Stimulated activated CD8-positive, alpha-beta memory T cell treated with anti-CD3 and anti-CD28 coated beads, Interleukin-4, amount 100 ng/mL, for 1 hour (primary cell): ENCODE measurements at places on chromosomes 4 and X.

DNA sequence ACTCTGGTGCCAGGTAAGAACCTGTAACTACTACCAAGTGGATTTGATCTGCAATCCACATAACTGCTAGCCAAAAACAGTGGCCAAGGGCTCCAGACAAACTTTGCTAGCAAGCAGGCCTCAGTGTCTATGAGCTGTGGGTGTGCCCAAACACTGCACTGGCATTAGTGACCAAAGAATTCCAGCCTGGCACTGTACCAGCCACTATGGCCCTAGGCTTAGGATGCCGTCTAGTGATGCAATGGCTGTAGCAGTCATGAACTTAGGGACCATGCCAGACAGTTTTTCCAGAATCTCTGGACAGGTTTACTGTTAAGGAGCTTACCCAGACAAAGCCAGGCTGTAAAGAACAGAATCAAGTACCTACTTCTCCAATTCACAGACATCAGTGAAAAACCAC lies 33.7 kb upstream of the PRR27 start:
- no peak for DNase-seq

DNA sequence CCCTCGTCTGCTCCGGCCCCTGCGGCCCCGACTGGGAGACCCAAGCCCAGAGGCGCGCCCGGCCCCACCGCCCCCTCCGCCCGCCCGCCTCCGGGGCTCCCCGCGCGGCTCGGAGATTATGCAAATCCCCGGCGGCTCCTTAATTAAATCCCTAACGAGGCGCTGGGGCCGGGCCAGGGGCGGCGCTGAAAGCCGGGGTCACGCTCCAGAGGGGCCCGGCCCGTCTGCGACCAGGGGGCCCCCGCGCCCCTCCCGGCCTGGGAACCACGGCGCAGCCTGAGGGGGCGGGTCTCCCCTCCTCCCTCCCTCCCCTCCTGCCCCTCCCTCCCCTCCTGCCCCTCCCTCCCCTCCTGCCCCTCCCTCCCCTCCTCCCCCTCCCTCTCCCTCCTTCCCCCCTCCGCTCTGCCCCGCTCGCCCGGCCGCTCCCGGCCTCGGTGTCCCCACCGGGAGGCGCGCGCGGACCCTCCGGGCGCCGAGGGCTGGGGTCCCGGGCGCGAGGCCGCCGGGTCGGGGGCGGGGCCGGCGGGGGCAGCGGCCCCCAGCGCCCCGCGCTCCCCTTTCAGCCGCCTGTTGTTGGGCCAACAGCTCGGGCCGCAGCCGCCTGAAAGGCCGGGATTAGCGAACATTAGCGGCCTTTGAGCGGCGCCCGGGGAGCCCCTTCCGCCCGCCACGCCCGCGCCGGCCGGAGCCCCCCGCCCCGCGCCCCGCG lies 25.9 kb upstream of the FGFR3 start:
- no peak for DNase-seq

GRCh38 chrX:65601530-65602220 lies 65.8 kb upstream of the MSN start:
- no peak for DNase-seq

DNA sequence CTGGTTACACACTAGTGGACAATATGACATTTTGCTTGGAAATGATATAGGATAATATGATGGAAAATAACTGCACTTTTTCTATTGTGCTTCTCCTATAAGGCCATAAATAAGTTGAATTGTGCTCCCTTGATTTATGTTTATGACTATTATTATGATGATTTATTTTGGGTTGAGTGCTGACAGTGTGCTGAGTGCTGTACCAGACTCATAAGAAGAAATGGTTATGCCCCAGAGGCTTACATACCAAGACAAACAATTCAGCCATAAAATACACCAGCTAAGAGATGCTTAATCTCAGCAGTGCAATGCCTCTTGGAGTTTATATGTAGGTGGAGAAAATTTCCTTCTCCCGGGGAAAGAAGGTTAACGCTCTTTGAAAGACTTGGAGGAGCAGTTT lies 199.8 kb upstream of the NOCT start:
- no peak for DNase-seq

- DNase-seq = no peak
Observed at GRCh38 chrX:153925739-153926551, at the start of gene ARHGAP4. Gene ARHGAP4, minus strand, starts transcription at chrX:153926264. Its CDS starts 62 bp downstream, at chrX:153926202.

DNA sequence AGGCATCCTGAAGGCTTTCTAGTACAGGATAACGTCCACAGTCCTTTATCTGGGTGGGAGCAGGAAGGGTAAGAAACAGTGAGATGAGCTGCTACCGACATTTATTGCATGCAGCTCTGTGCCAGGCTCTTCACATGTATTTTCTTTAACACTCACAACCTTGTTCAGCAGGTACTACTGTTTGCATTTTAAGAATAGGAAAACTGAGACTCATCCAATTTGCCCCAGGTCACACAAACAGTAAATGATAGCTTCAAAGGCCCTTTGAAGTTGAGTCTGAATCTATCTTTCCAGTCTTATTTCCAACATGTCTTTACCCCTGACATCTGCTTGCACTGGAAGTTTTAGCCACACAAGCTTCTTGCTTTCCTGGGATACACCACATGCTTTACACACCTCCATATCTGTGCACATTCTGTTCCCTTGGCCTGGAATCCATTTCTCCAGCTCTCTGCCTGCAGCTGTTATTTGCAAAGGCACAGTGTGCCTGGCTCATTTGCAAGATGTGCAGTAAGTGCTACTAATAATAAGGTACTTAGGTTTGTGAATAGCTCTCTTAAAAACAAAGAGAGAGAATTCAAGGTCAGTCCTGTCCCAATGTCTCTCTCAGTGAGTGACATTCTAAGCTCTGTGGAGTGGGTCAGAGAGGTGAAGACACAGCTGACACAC lies 61.2 kb downstream of the METTL14 start:
- DNase-seq = no peak

GRCh38 chr4:158155656-158156356 lies 17.0 kb downstream of the GASK1B start:
- DNase-seq = no peak

DNA sequence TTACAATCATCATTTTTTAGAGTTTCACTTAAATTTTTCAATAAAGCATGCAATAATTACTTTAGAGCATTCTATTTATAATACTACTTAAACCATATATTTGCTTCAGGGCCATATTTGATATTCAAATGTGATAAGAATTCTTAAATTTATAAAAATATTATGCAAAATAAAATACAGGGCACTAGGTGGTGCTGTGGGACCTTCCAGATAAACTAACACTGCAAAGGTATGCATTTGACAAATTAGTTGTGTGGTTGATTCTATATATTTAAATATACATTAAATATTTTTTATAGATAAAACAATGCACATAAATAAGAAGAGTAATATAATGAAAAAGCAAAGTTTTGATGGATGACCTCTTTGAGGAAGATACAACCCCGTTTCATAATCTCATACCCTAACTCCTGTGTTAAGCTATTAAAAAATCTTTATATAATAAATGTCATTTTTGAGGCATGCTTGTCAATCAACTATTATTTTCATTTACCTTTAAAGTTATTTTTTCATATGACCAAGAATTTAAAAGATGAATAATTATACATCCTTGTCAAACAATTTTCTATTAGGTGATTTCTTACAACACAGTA lies 128.4 kb downstream of the REELD1 start:
- no peak for DNase-seq

DNA sequence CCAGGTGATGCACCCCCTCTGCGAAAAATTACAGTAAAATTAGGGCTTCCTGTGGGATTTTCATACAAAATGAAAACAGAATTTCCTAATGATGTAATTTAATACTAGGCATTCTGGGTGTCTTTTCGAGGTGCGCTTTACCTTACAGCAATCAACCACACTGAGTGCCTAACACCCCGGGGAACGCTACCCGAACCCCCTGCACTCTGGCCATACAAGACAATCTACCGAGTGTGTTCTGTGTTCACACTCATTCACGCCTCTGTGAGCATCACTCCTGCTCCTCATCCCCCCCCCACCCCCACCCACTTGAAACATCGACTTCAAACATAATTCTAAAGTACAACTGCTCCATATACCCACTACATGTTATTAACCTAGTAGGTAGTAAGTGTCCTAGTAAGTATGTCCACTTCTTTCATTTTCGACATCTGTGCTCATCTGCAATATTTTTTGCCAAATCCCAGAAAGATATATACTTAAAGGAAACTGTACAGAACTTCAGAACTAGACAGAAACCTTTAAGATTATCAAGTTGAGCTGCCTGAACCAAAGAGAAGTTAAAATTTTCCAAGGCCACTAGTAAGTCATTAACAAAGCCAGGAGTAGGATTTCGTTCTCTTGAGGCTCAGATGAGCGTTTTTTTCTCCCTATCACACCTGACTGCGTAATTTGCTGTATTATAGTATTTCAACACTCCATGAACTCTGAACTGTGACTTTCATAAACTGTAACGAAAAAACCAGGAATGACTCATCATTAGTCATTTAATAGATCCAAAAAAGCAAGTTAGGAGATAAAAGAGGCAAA lies 80.0 kb downstream of the FAT1 start:
- DNase-seq = no peak

- no peak for DNase-seq
Observed at GRCh38 chrX:121000589-121000988, 15.0 kb upstream of the CT47A1 start.

GRCh38 chrX:145393702-145394235 lies 146.5 kb downstream of the SPANXN1 start:
- no peak for DNase-seq

DNA sequence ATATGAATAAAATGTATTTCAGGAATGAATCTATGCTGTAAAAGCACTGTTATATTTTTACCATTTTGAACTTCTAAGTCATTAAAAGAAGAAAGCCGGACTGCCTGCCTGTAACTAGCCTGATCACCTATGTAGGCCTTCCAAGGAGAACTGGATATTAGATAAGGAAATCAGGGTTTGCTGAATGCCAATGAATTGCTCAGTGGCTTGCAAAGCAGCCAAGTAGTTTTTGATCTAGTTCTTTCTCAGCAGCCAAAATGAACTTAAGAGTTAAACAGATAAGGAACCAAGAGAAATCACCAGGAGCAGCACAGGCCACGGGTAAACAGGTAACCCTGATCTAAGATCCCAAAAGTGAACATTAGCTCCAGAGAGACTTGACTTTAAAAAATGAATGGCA lies 3.3 kb downstream of the ANXA5 start:
- DNase-seq = no peak

- no peak for DNase-seq
Observed at GRCh38 chr4:39700554-39700953, 2.6 kb downstream of the UBE2K start.

DNA sequence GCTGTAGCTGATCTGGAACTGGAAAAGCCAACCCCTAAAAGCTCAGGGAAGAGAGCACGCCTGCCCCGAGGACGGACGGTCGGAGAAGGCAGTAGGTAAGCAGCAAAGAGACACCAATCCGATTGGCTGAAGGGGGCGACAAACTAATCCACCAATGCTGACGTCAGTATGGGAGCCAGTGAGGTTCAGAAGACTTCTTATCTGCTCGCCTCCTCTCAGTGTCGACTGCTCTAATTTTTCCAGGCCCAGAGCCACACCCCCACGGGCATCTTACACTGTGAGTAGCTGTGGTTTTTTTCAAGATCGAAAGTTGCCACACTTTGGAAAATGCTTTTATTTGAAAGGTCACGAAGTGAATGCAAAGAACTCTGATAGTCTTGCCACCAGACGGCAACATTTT lies at the start of gene DCAF8L1:
TSS of gene DCAF8L1 (minus strand) at position 101 of the 400 bp plus-strand sequence. CDS start 115 bp downstream, outside the sequence.
- DNase-seq = no peak

- DNase-seq = no peak
Observed at GRCh38 chr4:35364321-35364870, 879.9 kb downstream of the ARAP2 start.

DNA sequence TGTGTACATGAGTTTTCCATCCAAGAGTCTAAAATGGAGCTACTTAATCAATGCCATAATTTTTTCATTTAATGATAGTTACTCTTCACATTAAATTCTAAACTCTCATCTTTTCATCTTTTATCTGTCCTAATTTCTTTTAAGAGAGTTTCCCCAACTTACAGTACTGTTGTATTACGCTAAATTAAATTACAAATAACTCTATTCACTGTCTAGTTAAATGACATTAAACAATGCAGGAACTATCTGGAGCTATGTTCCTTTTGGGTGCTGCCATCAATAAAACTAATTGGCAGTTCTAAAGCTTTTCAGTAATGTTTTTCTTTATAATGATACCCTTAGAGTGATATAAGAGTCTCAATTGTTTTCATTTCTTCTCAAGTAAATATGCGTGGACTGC lies 227.6 kb downstream of the ANKRD50 start:
- DNase-seq = no peak

GRCh38 chr4:174475528-174475927 lies 46.8 kb downstream of the HPGD start:
- no peak for DNase-seq

- DNase-seq = no peak
Observed at GRCh38 chr4:173449380-173449717, 50.4 kb upstream of the SCRG1 start.

GRCh38 chr4:19438233-19438632 lies 813.5 kb upstream of the SLIT2 start:
- no peak for DNase-seq

DNA sequence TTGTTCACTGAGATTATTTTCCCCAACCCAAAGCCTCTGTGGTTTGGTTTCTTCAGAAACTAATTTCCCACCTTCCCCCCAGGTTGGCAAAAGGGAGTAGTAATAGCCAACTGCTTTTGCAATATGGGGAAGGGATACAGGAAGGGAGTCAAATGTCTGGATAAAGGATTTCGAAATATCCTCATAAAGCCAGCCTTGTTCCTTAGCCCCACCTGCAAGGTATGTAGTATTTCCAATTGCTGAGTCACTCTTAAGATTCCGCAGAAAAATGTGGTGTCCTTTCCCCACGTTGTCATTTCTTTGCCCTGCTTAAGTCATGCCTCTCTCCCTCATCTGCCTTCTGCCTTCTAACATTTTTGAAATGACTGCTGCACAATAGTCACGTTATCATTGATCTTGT lies 138.8 kb upstream of the DCAF8L1 start:
- DNase-seq = no peak

GRCh38 chr4:139892973-139893736 lies 227.5 kb downstream of the MGST2 start:
- no peak for DNase-seq

DNA sequence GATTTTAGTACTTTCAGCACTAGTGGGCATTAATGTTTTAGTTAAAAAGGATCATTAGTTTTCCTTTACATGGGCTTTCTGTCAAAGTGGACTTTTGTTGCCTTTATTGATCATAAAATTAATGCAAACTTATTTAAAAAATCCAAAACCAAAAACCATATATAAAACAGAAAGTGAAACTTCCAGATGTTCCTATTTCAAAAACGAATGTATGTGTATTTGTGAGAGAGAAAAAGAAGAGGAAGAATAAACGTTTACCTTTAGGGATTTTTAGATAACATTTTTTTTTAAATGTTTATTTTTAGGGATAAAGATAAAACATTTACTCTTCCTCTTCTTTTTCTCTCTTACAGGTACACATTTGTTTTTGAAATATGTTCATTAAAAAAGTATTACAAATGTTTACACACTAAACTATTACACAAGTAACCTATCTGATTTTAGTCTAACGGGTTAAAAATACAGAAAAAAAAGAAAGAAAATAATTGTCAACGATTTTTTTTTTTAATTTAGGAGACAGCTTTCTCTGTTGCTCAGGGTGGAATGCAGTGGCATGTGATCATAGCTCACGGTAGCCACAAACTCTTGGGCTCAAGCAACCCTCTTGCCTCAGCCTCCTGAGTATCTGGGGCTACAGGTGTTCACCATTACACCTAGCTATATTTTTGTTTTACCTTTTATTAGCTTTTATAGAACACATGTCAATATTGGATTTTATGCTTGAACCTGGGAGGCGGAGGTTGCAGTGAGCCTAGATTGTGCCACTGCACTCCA lies 16.8 kb upstream of the COX18 start:
- no peak for DNase-seq
